ENCODE measurements at places on chromosomes 4 and X.

DNA sequence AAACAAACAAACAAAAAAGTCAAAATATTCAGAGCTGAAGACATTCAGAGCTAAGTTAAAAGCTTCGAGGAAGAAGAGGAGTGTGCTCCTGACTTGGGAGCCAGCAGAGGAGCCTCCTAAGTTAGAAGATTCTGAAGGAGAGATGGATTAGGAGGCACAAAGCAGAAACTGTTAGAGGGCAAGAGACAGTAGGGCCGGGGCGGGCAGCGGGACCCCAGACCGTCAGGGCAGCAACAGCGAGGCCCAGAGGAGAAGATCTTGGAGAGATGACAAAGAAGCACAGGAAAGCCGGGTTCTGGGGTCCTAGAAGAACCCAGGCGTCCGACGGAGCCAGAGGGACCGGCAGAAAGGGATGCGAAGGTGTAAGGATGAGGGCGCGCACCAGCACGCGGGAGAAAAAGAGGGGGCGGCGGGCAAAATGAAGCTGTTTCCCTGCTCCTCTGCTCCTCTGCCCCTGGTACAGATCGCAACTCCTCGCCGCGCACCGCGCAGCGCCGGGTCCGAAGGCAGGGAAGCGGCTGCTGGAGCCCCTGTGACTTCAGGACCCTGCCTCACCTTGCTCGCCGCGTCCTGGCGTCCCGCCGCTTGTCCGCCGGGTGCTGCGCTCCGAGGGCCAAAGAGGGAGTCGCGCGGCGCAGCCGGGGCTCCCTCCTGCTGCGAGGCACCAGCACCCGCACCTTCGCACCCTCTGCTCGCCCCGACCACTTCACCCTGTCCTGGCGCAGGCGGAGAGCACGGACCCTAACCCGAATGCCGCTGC is 477 bp downstream of the KLHL13 start:
- peak; percentile 74 for DNase-seq

DNA sequence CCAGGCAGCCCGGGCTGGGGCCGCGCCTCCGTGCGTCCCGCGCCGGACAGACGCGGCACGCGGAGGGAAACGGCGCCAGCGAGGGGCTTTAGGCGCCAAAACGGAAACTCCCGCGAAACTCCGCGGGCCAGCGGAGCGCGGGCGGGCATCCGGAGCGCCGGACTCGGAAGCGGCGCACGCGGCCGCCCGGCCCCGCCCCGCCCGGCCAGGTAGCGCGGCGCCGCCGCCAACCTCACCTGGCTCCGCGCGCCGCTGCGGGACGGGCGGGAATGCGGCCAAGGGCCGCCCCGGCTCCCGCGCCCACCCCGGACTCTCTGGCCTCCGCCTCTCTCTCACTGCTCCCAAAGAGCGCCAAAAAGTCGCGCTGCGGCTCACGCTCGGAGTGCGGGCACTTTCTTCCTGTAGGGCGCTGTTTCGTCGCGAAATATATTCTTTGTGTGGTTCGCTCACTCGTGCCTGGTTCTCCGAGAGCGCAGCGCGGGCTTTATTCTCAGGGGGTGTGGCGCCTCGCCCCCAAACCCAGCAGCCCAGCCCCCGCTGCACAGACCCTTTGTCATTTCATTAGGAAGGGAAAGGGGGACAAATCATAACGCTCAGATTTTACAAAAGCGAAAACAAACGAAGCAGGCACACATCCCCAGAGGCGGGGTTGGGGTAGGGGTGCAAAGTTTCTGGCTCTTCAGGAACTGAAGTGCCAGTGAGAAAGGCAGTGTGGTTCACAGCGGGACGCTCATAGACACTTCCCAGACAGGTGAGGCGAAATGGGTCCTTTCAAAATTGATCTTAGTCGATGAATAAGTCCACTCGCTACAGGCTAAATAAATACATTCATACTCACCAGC is 961 bp upstream of the MBNL3 start:
- peak; percentile 71 for DNase-seq

GRCh38 chr4:97531351-97531750 is 611.9 kb downstream of the STPG2 start:
- DNase-seq = no peak

DNA sequence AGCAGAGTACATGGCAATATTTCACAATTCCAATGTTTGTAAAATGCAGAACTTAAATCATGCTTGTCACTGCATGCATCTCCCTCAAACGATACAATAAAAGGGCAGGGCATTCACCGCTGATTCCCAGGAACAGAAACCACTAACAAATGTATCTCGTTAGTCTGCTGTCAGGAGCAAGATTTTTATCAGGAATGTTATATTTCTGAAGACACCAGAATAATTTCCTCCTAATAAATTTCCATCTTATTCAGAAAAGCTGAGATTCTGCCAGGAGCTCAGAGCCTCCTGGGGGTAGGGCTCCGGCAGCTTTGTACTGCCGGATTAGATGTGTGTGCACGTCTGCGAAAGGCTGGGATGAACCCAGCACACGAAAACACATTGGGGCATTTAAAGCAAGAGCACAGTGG is 54.0 kb upstream of the LDB2 start:
- no peak for DNase-seq

GRCh38 chr4:121951521-121952110 is at the start of gene TRPC3:
Gene TRPC3 (minus strand): TSS chr4:121952060. CDS start chr4:121951680, 380 bp downstream.
- peak; percentile 70 for DNase-seq

GRCh38 chrX:87895421-87895820 is 377.8 kb downstream of the KLHL4 start:
- no peak for DNase-seq
